ENCODE measurements at places on chromosomes 5 and 9.

DNA sequence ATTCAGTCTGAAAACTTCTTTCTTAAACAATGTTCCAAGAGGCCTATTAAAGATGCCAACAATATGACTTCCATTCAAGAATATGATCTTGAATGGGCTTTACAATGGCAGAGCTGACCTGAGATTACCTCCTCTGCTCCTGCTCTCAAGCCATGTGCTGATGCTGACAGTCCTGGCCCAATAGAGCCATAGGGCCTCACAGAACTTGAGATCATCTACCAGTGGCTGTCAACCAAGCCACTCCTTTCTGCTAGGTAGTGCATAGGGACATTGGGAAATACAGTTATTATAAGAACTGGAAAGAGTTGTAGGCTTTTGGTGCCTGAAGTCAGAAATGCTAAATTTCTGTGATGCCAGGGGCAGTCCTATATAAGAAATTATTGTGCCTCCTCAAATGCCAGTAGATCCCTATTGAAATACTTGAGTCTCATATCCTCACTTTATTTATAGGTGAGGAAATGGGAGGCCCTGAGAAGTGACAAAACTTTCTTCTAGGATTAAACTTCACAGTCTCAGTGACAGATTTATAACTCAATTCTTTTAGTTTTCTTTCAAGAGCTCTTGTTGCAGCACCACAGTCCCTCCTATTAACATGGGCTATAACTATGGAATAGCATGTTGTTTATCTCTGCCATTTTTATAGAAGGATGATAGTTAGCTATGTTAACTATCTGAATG, 10.9 kb downstream of the GHR start:
- DNase-seq, result no peak

- DNase-seq, result no peak
These were observed 64.0 kb upstream of the UBTD2 start for GRCh38 chr5:172347496-172348052.

DNA sequence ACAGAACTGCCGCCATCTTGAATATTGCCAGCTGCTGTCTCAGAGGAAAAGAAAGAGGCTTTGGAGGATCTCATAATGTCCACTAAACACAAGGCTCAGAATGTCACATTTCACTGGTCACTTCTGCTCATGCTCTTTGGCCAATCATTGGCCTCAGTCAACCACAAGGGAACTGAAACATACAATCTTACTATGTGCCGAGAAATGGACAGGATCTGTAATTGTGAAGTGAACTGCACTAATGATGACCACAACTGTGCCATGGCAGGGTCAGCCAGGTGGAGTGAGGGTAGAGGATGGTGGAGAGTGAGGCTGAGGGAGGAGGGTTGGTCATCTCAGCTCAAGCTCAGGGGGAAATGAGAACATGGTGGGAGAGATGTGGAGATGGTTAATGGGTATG, 32.8 kb downstream of the GDNF start:
- no peak for DNase-seq

DNA sequence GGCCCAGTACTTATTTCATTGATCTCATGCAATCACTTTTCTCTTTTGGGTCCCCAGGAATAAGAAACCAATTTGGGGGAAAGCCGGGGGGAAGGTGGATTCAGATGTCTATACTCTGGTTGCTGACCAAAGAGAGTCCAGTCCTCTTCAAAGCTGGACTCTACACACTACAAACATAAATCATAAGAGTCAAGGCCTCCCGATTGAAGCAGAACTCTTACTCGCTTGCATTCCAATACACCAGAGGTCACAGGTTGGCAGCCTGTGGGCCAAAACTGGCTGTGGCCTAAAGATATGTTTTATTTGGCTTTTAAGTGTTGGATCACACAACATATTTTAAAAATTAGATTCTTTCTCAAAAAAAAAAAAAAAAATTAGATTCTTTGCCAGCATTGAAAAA, 311.4 kb upstream of the MSX2 start:
- DNase-seq, result no peak

- DNase-seq, result no peak
These were observed 40.8 kb upstream of the CKMT2 start for GRCh38 chr5:81192373-81192750.

GRCh38 chr5:107376546-107377276, 294.0 kb downstream of the EFNA5 start:
- no peak for DNase-seq

- no peak for DNase-seq
These were observed 48.2 kb downstream of the CHD1 start for GRCh38 chr5:98880598-98880997.

DNA sequence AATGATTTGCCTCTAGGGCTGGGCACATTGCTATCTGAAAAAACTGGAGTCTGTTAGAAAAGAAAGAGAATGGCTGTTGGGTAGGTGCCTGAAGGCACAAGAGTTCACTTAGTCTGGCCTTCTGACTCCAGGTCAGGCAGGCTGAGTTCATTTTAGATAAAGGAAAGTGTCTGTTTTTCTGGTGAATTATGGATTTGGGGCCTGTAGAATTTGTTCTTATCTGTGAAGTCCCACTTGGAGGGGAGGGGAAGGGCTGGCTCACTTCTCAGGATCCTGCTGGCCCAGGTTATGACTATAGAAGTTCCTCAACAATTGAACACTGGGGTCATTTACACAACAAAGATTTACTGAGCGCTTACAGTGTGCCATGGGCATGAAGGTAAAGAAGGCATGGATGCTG, 11.5 kb upstream of the SEPTIN8 start:
- DNase-seq, result no peak

DNA sequence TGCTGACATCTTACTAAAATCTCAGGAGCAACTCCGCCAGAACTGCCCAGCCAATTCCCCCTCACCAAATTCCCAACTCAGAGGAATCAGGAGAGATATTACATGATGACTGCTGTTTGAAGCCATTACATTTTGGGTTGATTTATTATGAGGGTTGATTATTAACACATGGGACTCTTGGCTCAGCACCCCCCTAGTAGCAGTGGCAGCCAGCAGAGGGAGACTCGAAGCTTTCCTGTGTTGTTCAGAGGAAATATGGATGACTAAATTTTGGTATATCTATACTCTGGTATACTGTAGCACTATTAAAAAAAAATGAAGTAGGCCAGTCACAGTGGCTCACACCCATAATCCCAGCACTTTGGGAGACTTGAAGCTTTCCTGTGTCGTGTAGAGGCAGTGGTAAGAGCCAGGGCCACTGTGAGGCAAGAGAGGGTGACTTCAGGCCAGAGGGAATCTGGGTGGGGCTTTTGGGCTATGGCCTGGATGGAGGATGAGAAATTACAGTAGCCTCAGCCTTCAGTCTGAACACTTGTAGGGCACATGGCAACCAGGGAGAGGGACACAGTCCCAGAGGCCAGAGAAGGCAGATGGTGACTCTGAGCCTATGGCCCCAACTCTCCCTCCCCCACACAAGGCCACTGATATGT, 111.4 kb downstream of the LHX2 start:
- DNase-seq, result no peak

DNA sequence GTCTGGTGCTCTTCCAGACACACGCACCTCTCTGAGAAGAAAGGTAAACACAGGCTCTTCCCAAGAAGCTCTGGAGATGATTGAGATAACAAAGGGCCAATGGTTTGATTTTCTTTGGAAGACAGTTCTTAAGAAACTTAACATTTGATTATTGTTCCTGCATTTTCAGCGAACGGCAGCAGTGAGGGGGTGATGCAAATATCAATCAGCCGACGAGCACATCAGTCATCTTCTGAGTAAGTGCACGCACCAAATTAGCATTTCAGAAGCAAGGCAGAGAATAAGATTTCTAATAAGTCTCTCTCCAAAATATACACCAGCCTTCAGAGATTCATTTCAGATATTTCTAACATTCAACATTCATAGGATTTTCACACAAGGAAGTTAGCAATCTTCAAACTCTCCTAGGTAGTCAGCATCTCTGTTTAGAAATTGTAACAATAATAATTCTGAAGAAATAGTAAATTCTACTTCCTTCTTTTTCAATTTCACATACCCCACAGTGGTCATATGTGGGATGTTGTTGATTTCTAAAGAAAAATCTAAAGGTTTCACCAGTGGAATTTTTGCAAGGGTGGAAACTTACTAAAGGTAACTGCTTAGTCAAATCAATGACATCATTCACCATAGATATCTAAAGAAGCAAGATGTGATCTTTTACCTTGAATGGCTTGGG, 250.3 kb downstream of the SEC61B start:
- no peak for DNase-seq

DNA sequence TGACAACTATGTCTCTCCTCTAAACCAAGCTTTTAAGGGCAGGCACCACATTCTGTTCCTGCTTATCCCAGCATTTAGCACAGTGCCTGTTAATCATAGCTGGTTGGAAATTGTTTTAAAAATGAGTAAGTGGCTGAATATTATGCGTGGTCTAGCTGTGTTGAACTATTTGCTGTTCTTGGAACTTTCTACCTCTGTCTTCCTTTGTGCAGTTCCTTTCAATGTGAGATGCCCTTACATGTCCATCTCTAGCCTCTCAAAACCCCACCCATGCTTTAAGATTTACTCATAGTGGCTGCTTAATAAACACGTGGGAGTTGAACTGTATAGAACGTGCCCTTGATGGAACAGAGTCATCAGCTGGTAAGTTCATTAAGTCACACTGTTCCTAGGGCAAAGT, 34.5 kb downstream of the C9orf57 start:
- no peak for DNase-seq

DNA sequence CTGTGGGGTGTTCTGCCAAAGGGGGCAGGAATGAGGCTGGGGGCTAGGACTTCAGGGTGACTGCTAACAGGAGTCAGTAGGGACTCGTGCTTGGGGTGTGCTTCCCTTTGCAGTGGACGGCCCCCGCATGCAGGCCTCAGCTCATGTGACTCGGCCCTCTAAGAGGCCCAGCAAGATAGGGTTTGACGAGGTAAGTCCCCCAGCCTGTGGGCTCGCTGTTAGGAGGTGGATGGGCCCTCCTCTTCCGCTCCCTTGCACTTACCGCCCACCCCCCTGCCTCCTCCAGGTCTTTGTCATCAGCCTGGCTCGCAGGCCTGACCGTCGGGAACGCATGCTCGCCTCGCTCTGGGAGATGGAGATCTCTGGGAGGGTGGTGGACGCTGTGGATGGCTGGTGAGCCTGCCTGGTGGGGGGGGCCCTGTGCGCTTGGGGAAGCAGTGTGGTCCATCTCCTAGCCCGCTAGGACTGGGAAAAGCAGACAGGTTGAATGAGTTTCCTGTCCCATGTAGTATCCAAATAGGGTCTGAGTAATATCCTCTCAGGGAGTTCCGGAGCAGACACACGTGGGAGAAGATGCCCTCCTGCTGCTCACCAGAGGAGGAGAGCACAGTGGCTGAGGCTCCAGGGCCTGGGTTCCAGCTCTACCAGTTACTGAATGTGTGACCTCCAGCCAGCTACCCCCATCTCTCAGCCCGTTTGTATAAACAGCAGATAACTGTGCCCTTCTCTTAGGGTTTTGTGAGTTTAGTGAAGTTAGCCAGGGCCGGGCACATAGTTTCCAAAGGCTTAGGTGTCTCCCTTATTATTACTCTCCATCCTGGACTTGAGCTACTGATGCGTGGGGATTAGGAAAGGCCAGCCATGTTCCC, 8.2 kb downstream of the CERCAM start:
- DNase-seq, result no peak

DNA sequence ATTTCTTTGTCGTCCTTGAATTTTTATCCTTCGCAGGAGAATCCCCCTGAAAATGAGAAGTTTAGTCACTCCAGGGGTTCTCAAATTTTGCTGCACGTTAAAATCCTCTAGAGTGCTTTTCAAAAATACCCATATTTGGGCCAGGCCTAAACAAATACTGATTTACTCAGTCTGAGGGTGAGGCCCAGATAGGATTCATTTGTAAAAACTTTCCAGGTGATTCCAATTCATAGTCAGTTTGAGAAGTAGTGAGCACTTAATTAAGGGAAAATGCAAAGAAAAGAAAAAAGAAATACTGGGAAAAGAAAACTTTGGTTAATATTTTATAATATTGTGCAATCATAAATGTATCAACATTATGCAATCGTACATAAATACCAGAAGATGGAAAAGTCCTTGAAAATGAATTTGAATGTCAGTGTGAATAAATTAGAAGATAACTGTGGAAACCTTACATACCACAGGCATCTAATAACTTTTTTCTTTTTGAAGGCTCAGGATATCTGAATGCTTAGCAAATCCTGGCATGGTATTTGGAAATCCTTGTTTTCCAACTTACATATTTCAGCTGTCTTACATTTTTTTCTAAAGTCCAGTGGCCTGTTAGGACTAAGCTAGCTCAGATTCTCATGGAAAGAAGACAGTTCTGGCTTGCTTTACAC, 116.5 kb upstream of the DAPK1 start:
- DNase-seq, result no peak

GRCh38 chr9:10238087-10238486, 374.7 kb downstream of the PTPRD start:
- DNase-seq, result no peak

DNA sequence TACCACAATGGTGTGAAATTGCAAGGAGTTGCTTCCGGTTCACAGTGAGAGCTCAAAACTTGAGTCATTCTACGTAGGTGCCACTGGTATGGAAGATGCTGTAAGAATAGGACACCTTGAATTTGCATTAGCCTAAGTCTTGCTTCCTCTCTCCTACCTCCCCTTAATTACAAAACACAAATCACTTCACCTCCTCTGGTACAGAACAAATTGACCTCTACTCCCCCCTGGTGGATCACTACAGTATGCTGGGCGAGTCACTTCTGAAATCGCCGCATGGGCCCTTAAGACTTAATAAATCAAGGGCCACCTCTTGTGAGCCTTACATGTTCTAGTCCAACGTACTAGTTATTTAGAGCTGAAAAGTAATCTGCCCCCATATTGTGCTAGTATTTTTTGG, 145.3 kb upstream of the SMARCA2 start:
- DNase-seq, result no peak

DNA sequence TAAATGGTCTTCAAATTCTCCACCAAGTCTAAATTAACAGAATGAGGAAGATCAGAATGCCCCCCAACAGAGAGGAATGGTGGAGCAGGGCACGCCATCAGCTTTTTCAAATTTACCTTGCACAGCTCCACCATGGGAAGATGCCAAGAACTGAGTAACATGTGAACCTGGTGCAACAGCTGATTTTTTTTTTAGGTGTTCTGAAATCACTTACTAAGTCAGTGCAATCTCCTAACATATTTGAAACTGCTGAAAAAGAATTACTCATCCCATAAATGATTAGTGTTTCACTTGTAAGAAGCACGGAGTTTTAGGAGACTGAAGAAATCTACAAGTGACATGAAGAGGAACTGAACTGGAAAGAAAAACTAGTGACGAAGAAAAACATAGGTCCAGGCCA, 5.1 kb downstream of the TMEM245 start:
- no peak for DNase-seq

GRCh38 chr5:85813146-85813545, 804.6 kb upstream of the COX7C start:
- no peak for DNase-seq

- DNase-seq, result no peak
These were observed 20.3 kb downstream of the ANGPTL2 start for GRCh38 chr9:127102176-127102575.

GRCh38 chr9:122099271-122099869, 6.3 kb upstream of the TTLL11 start:
- peak; percentile 52 for DNase-seq

- DNase-seq, result no peak
These were observed 1.5 kb downstream of the TICAM2 start for GRCh38 chr5:115600766-115601165.

- no peak for DNase-seq
These were observed 263.2 kb downstream of the KCTD16 start for GRCh38 chr5:144433893-144434292.

GRCh38 chr9:135130207-135130976, 42.9 kb downstream of the OLFM1 start:
- no peak for DNase-seq
